ENCODE measurements at places on chromosomes 16 and 17. TPM values are rescaled to one million over a fixed set of nuclear protein-coding genes. Genes with fewer than 3 reads are reported as not detected.

The GAS2L2 gene
- 0.07 TPM for total RNA-seq

The GDPD1 gene
- total RNA-seq = 2.6 TPM

- no peaks in the 10 kb centered on the region for H3K27me3 ChIP-seq
- H3K36me3 ChIP-seq = no peaks in the 10 kb centered on the region
- DNase-seq = no peak
- H3K4me3 ChIP-seq = no peak overlapping the region
- H3K27ac ChIP-seq = no peak overlapping the region
- no peaks in the 10 kb centered on the region for H3K4me1 ChIP-seq
These were observed 264.8 kb upstream of the CDH11 start for GRCh38 chr16:65386672-65387071.

The C16orf46 gene
- total RNA-seq = 0.59 TPM

DNA sequence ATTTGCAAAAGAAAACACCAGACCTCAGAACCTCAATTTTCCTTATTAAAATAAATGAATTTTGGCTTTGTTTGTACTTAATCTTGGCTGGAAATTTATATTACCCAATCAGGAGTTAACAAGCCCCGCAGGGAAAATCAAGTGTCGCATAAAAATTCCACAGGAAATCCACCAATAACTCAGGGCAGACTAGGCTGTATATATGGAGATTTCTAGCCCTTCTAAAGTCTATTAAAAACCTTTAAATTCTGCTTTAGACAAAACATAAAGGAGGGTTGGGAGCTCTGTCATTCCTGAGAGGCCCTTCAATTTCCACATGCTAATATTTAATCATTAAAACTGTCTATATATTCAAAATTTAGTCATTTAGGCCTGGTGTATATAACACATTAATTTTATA lies 434.7 kb downstream of the CDH11 start:
- H3K27me3 ChIP-seq = no peaks in the 10 kb centered on the region
- H3K27ac ChIP-seq = no peak overlapping the region
- no peak overlapping the region for H3K4me3 ChIP-seq
- no peaks in the 10 kb centered on the region for H3K4me1 ChIP-seq

The KRTAP3-1 gene
- total RNA-seq = not detected

GRCh38 chr17:20948984-20949777 lies 93.6 kb downstream of the USP22 start:
- no peak overlapping the region for H3K4me3 ChIP-seq
- no peaks in the 10 kb centered on the region for H3K36me3 ChIP-seq
- no peaks in the 10 kb centered on the region for H3K27me3 ChIP-seq
- no peaks in the 10 kb centered on the region for H3K4me1 ChIP-seq
- DNase-seq = no peak

DNA sequence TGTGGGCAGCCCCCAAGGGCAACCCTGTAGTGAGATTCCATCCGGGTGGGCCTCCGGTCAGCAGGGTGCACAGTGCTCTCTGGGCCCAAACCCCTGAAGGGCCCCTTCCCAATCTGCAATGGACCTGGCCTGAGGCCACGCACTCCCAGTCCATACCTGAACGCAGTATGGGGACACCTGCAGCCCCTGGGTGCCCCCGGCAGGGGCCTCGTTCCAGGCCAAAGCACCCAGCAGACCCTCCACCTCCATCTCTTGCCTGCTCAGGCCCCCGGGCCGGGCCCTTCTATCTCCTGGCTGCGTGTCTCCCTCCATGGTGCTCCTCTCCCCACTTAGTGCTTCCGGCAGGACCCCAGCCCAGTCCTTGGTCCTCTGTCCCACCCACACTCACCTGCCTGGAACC lies 17.3 kb upstream of the AATK start:
- no peaks in the 10 kb centered on the region for H3K27me3 ChIP-seq
- H3K36me3 ChIP-seq = no peaks in the 10 kb centered on the region
- H3K27ac ChIP-seq = no peak overlapping the region
- no peak overlapping the region for H3K4me3 ChIP-seq

DNA sequence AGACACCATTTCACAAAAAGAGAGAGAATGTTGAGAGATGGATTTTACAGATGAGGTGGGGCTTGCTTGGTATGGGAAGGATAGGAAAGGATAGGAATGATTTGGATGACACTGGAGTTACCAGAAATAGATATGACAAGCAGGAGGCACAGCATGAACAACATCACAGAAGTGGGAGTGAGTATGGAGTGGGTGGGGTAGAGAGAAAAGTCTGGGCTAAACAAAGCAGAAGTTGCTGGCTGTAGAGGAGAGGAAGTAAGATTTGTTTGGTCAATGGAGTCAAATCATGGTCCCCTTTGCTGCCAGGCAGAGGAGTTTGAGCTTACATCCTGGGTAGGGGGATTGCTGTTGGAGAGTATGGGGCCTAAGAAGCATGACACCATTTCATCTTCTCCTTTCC lies 101.7 kb downstream of the VAT1L start:
- DNase-seq = no peak
- no peak overlapping the region for H3K4me3 ChIP-seq
- H3K36me3 ChIP-seq = no peaks in the 10 kb centered on the region
- no peaks in the 10 kb centered on the region for H3K27me3 ChIP-seq
- H3K27ac ChIP-seq = no peak overlapping the region
- no peaks in the 10 kb centered on the region for H3K4me1 ChIP-seq

The FOXC2 gene
- total RNA-seq = not detected

The MEIOC gene
- total RNA-seq = 0.31 TPM

The MARVELD3 gene
- total RNA-seq = not detected

The SLC22A31 gene
- total RNA-seq = not detected

DNA sequence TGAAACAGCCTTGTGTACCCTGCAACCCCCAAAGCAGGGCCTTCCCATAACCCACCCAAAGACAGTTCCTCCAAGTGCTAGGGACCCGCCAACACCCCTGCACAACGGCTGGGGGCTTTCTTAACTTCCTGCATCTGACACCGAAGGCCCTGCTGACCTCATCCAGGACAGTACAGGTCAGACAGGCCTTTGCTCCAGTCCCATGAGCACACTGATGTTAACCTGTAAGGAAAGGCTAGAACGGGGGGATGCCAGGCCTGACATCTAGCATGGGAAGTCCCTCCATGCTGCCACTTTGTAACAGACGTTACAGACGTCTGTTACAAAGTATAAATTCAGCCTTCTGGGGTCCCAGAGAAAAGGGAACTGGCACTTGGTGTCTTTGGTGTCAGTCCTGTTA lies 369.1 kb downstream of the CPPED1 start:
- no peak overlapping the region for H3K27ac ChIP-seq
- H3K4me3 ChIP-seq = no peak overlapping the region
- no peaks in the 10 kb centered on the region for H3K36me3 ChIP-seq
- no peaks in the 10 kb centered on the region for H3K27me3 ChIP-seq
- DNase-seq = no peak

GRCh38 chr16:83215406-83216001 lies 588.7 kb downstream of the CDH13 start:
- no peaks in the 10 kb centered on the region for H3K36me3 ChIP-seq
- no peak overlapping the region for H3K4me3 ChIP-seq
- H3K27ac ChIP-seq = no peak overlapping the region
- H3K4me1 ChIP-seq = no peaks in the 10 kb centered on the region
- DNase-seq = no peak

The RASL10B gene
- 0.79 TPM for total RNA-seq

The HSPB9 gene
- total RNA-seq = 0.11 TPM

GRCh38 chr17:64778240-64779097 lies 116.4 kb upstream of the SMURF2 start:
- H3K36me3 ChIP-seq = no peaks in the 10 kb centered on the region
- H3K27ac ChIP-seq = no peak overlapping the region
- DNase-seq = peak; percentile 60
- H3K4me3 ChIP-seq = no peak overlapping the region
- no peaks in the 10 kb centered on the region for H3K27me3 ChIP-seq

DNA sequence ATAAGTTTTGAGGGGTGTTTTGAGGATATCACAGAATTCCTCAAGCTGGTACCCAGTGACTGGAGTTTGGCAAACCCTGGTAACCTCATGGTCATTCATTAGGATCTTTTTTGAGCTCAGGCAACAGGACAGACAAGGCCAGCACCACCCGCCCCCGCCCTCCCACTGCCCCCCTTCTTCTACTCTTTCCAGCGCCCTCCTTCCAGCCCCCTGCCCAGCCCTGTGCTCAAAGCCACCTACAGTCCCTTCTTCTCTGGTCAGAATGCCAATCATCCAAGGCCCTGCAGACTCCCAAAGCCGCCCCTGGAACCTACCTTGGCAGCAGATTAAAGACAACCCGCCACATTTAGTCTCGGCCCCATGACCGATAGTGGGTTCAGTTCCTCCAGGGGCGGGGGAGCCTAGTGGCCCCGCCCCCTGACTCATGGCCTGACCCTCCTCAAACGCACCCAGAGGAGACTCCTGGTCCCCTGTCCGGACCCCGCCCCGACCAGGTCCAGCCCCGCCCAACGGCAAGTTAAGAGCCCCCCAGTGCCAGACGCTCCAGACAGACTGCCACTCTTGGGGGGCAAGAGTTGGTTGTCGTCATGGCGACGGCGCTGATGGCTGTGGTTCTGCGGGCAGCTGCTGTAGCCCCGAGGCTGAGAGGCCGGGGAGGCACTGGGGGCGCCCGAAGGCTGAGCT lies at the start of gene NAGS:
NAGS (plus strand) TSS at position 546 of the 684 bp plus-strand sequence; CDS start at position 588, 42 bp downstream.
- peak within 1 kb of the TSS; percentile 90 for H3K4me3 ChIP-seq
- peaks cover 28% of the 10 kb centered on the region for H3K4me1 ChIP-seq
- H3K27me3 ChIP-seq = no peaks in the 10 kb centered on the region
- DNase-seq = no peak

DNA sequence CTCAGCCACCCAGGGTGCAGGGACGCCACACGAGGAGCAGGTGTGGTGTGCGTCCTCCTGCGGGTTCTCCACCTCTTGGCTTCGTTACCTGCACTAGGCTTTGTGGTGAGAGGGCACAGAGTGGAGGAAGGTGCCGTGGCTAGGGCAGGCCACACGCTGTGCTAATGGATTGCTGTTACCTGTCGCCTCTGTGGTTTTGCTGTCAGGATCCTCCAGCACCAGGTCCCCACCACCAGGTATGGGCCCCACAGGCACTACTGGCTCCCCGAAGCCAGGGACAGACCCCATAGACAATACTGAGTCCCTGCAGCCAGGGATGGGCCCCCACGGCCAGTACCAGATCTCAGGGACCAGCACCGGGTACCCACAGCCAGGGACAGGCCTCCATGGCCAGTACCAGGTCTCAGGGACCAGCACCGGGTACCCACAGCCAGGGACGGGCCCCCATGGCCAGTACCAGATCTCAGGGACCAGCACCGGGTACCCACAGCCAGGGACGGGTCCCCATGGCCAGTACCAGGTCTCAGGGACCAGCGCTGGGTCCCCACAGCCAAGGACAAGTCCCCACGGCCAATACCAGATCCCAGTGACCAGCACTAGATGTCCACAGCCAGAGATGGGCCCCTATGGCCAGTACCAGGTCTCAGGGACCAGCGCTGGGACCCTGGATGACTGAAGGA lies 315.6 kb downstream of the SEC14L1 start:
- peak overlapping the region; percentile 95 for H3K4me3 ChIP-seq
- DNase-seq = no peak
- peak overlapping the region; percentile 67 for H3K27ac ChIP-seq
- H3K27me3 ChIP-seq = no peaks in the 10 kb centered on the region

- H3K4me1 ChIP-seq = peaks cover 17% of the 10 kb centered on the region
- H3K27ac ChIP-seq = peak within 1 kb of the TSS; percentile 80
- H3K4me3 ChIP-seq = peak within 1 kb of the TSS; percentile 96
- no peaks in the 10 kb centered on the region for H3K36me3 ChIP-seq
- peak; percentile 90 for DNase-seq
These were observed at the start of gene SNX11 for GRCh38 chr17:48107137-48108055. Gene SNX11 (plus strand): TSS chr17:48107766. CDS start chr17:48112044, 4,278 bp downstream.

DNA sequence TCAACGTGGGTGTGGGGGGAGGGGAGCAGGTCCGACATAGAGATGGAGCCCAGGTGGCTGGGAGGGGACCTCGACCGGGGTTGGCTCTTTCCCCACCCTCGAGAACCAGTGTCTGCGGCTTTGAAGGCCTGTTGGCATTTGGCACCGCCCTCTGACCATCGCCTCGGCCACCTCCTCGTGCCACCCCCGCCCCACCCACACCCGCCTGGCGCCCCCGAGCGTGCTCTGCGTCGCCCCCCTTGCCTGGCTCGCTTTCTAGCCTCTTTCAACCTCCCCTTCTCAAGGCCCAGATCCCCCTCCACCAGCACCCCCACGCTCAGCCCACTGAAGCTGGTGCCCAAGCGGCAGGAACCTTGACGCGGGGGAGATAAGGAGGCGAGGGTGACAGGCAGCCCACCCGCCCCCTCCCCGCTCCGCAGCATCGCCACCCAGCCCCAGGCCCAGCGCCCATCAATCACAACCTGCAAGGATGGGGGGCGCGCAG lies 619 bp downstream of the CACNB1 start:
- H3K4me3 ChIP-seq = peak overlapping the region; percentile 52
- no peaks in the 10 kb centered on the region for H3K27me3 ChIP-seq
- H3K27ac ChIP-seq = no peak overlapping the region
- H3K36me3 ChIP-seq = peaks cover 4% of the 10 kb centered on the region
- H3K4me1 ChIP-seq = peaks cover 44% of the 10 kb centered on the region
- no peak for DNase-seq

The DNAI2 gene
- total RNA-seq = 0.35 TPM

GRCh38 chr16:66562409-66562808 lies 3.8 kb upstream of the CMTM1 start:
- DNase-seq = no peak
- H3K27ac ChIP-seq = no peak overlapping the region
- H3K4me1 ChIP-seq = peaks cover 38% of the 10 kb centered on the region
- no peaks in the 10 kb centered on the region for H3K27me3 ChIP-seq
- no peak overlapping the region for H3K4me3 ChIP-seq
- H3K36me3 ChIP-seq = peaks cover 12% of the 10 kb centered on the region

GRCh38 chr17:82603981-82604448 lies 44.2 kb downstream of the WDR45B start:
- no peak overlapping the region for H3K27ac ChIP-seq
- no peaks in the 10 kb centered on the region for H3K4me1 ChIP-seq
- no peaks in the 10 kb centered on the region for H3K27me3 ChIP-seq
- peaks cover 34% of the 10 kb centered on the region for H3K36me3 ChIP-seq
- H3K4me3 ChIP-seq = no peak overlapping the region
- no peak for DNase-seq

The WNT9B gene
- total RNA-seq = not detected

The DLX4 gene
- 0.58 TPM for total RNA-seq

DNA sequence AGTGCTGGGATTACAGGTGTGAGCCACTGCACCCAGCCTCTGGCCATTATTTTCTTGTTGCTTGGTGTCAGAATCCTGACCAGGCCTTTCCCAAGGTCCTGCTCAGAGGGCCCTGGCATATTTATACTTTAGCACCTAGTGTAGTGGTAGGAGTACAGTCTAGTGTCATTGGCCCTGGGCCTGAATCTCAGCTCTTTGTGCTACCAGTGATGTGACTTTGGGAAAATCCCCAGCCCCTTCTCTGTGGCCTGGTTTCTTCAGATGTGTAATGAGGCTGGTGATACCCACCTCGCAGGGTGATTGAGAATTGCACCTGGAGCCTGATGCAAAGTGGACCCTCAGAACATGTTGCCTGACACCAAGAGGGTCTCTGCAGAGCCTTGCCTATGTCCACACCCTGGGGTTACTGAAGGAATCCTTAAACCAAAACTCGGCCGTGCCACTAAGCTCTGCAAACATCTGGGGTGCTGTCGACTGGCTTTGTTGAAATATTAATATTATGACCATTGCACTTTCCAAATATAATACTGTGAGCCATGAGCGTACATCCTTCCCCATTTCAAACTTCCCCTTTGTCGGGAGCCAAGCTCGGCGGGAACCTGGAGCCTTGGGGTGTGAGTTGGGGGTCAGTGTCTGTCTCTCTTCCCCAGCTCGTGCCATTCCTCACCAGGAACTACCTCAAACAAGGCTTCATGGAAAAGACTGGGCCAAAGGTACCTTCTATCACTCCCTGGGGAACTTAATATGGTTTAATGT lies 18.0 kb upstream of the RNF135 start:
- no peaks in the 10 kb centered on the region for H3K36me3 ChIP-seq
- no peaks in the 10 kb centered on the region for H3K27me3 ChIP-seq
- no peak overlapping the region for H3K4me3 ChIP-seq
- no peaks in the 10 kb centered on the region for H3K4me1 ChIP-seq
- DNase-seq = no peak

Data from CD8-positive, alpha-beta memory T cell (primary cell).